Naive B cell (primary cell): ENCODE measurements at places on chromosomes 4 and X. TPM values are rescaled to one million over a fixed set of nuclear protein-coding genes. Genes with fewer than 3 reads are reported as not detected.

Gene NLGN3
- not detected for polyA plus RNA-seq

Gene MAGEA8
- not detected for polyA plus RNA-seq

Gene AFAP1
- polyA plus RNA-seq, result not detected

Gene CSTF2
- polyA plus RNA-seq, result 5.2 TPM

Gene SPACA5
- polyA plus RNA-seq, result not detected

Gene AWAT2
- polyA plus RNA-seq, result not detected

Gene PDLIM3
- polyA plus RNA-seq, result not detected

Gene FAM13A
- polyA plus RNA-seq, result 0.41 TPM

Gene CISD2
- polyA plus RNA-seq, result 19.4 TPM

DNA sequence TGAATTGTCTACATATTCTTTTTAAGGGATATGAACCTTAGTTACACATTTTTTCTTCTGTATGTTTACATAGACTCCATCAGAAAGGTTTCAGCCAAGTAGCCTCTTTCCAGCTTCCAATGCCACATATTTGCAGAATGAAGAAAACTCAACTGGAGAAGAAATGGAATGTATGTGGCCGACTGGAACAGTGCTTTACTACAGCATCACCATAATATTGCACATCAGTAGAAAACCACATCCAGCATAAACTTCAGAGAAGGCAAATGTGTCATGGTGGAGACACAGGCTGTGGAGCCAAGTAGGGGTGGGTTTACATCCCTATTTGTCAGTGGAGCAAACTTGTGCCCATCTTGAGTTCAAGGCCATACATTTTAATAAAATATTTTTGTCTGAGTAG lies 204.8 kb upstream of the LDB2 start:
- no peak for DNase-seq

GRCh38 chr4:173448103-173448502 lies 49.2 kb upstream of the SCRG1 start:
- DNase-seq, result no peak

DNA sequence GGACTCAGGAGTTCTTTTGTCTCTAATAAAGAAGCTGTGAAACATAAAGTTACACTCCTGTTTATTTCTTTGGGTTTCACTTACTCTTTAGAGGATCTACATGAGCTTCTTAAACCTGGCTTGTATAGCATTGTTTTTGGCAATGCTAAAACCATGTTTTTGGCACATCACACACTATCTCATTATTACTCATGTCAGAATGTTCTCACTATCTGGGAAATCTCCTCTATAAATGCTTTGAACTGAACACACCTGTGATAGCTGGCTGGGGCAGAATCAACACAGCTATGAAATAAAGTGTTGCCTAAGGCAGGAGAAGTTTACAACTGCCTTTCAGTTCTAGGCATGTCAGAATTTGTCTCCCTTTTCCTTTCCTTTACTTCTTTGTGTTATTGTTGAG lies 52.6 kb downstream of the SULT1B1 start:
- no peak for DNase-seq

DNA sequence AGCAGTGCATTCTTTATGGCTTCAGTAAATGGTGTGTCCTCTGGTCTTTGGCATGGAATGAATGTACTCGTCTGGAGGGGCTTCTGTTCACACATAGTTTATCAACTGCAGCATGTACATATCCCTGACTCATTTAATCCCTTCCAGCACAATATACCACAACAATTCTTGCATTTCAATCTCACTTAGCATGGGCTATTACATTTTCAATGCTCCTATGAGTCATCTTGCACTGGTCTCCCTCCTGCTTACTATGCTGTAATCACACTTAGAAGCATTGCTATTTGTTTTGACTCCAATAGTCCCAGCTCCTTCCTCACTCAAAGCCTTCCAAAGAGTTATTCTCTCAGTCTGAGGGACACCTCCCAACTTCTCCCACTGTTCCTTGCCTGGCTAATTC lies 180.9 kb upstream of the NUDT10 start:
- DNase-seq, result no peak

DNA sequence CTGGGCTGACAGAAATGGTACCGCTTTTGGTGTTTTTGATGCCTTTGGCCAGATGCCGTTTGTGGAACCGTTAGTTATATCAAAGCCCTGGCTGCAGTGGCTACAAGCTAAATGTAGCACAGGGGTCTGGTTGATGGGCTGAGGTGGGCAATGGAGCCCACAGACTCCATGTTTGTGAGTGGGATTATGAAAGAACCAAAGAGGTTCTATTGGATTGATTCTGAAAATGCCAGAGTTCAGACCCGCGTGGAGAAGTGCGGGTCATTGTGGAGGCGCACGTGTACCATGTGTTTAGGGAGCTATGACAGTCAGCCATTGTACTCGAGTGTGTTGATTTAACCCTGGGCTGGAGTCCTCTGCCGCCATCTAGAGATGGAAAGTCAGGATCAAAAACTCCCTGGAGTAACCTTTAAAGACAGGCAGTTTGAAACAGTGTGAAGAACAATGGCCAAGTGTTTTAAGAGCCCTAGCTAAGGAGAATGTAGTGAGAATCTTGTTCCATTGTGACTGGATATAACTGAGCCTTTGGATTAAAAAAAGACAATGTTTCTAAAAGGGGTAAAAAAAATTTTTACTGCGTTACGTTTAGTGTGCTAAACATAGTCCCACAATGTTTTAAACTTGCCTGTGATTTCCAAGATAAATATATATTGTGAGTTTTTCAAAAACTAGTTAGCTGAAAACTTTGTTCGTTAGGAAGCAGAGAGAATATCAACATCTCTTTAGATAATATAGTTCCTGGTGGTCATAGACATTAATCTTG lies 12.7 kb downstream of the ART3 start:
- DNase-seq, result no peak

DNA sequence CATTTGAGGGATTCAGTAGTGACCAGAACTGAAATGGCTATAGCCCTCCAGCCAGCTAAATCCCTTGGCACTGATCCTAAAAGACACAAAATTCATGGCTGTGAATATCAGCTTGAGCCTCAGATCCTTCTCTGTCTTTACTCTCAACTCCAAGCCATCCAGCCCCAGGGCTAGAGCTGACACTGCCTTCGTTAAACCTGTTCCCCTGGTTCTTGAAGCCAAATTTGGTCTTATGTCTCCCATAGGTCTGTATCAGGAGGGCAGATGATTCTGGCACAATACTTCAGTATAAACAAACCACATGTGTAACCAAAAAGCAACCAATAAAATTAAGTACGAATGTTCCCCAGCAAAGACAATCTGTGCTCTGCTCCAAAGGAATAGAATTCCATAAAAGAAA lies 78.0 kb downstream of the ANOS1 start:
- DNase-seq, result no peak

- no peak for DNase-seq
Observed at GRCh38 chr4:105544520-105545286, 7.7 kb upstream of the ARHGEF38 start.

GRCh38 chr4:113952452-113953029 lies 26.9 kb downstream of the ARSJ start:
- DNase-seq, result peak; percentile 6

DNA sequence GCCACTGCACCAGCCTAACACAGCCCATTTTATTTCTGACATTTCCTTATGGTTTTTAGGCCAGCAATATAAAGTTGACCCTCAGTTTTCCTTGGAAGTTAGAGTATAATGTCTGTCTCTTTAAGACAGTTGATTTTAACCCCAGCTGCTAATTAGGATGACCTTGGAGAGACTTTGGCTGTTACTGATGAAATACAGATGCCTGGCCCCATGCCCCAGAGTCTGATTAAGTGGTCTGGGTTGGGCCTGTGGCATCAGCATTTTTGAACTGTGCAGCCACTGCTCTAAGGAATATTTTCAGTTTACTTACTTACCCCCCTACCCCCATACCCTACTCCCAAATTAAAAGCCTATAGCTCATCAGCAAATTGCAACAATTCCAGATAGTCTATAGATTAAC lies 85.8 kb downstream of the DCLK2 start:
- no peak for DNase-seq

- no peak for DNase-seq
Observed at GRCh38 chr4:95411371-95412088, 137.2 kb downstream of the UNC5C start.

GRCh38 chr4:182213004-182213403 lies 30.2 kb upstream of the TENM3 start:
- DNase-seq, result no peak

DNA sequence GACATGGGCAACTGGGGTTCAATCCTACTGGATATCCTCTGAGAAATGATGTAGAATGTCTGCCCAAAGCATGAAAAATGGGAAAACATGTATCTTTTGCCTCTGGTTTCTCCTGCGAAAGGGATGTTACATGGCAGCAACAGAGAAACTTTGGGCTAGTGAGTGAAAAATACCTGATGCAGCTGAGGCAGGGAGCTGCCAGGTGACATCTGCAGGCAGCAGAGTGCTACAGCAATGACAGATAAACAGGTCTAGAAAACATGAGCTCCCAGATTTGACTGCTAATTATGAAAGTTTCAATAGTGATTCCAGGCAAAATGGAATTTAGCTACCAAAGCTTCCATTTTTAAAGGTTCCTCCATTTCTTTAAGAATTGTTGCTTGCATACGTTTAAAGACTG lies 4.8 kb upstream of the CXCL1 start:
- DNase-seq, result no peak

DNA sequence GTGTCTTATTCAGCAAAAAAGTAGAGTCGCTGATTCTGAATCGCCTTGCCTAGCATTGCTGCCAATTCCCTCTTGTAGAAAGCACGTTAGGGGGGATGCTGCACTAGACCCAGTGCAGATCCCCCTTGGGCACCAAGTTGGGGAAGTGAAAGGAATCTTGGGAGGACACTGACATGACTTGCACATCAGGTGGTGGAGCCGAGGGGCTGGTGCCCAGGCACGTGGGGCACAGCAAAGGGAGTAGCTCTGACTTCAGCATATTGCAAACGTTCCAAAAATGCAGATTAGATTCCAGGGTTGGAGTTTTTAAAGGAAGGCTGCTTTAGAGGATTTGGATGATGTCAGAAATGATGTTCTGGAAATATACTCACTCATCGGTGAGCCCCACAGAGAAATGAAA lies 47.4 kb upstream of the GPM6B start:
- DNase-seq, result no peak

DNA sequence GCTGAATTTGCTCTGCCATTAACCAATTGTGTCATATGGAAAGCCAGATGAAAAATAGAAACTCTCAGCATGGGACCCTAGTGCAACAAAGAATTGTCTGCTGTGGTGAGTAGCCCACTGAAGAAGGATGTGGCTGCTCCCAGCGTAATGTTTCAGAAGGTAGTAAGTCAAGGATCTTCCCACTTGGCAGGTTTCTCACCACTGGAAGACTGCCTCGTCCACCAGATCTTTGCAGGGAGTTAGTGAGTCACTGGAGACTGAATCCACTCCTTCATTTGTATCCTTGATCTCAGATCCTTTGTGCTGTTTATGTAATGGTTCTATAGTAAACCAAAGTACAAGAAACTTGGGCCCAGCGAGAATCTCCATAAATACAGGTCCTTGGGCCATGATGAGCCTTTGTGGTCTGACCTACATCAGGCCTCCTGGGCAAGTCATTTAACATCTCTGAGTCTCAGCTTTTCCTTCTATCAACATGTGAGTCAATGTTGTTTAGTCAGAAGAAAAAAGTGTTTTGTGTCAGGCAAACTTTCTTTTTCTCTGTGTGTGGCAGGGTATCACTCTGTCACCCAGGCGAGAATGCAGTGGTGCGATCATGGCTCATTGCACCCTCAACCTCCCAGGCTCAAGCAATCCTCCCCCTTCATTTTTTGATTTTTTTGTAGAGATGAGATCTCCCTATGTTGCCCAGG lies 78.0 kb upstream of the CCDC160 start:
- DNase-seq, result no peak

GRCh38 chrX:105821471-105822121 lies 743 bp upstream of the NRK start:
- DNase-seq, result no peak

DNA sequence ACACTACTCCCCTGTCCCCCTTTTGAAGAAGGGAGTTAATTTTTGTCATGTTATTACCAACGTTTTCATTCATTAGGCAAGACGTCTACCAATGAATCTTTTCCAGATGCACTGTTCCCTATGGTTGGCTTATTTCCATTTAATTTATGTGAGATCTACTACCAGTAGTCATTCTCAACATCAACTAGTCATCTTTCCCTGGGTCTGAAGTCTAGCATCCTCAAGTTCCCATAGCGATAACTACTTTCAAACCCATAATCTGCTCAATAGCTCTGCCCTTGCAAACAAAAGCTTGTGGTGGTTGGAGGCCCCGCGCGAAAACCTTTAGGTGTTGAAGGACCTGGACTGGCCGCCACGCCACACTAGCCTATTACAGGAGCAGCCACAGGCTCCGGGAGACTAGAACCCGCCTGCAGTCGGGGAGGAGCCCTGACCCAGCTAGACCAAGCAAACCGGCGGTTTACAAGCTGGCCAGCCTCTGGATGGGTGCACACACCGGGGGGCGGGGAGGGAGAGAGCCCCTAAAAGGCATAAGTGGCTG lies 746 bp downstream of the PPAT start:
- DNase-seq, result no peak

GRCh38 chr4:62292911-62293310 lies 1092.8 kb downstream of the ADGRL3 start:
- DNase-seq, result no peak

GRCh38 chr4:44017422-44017739 lies 431.2 kb downstream of the KCTD8 start:
- DNase-seq, result no peak
